Mesenteric fat pad (tissue), 1 donor: ENCODE measurements at places on chromosomes 5 and 9.

DNA sequence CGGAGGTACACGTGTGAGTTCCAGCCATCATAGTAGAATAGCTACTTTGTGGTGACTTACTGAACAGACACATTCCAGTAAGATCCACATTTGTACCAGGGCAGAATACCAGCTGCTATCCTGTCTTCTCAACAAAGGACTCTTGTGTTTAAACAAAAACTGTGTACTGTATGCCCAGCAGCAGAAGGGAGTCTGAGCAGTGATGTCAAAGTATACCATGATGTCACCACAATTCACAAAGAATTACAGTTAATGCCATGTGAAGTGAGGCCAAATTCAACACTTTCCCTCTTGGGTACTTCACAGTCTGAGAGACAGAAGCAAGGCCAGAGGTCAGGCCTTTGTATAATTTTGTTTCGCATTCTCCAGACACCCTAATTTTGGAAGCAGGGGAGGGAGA is 137.0 kb downstream of the ADAMTSL1 start:
- DNase-seq = no peak

GRCh38 chr5:61966997-61967396 is 339.0 kb upstream of the KIF2A start:
- no peak for DNase-seq

GRCh38 chr5:58088941-58089340 is 370.9 kb downstream of the PLK2 start:
- no peak for DNase-seq

- DNase-seq = no peak
Measured at GRCh38 chr5:165224366-165225045, 1719.1 kb downstream of the MAT2B start.

GRCh38 chr9:97673922-97674321 is 23.2 kb downstream of the XPA start:
- no peak for DNase-seq

DNA sequence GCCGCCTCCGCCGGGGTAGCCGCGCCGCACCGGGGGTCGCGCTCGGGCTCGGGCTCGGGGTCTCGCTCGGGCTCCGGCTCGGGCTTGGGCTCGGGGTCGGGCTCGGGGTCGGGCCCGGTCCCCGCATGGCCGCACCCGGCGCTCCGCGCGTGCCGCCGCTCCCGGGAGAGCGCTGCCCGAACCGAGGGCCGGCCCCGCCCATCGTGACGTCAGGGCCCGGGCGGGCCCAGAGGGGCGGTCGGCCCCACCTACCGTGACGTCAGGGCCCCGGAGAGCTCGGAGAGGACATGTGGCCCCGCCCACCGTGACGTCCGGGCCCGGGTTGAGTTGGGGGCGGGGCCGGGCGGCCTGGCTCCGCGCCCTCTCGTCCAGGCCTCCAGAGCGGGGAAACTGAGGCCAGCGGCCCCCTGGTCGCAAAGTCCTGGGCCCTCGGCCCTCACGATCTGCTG is at the start of gene NSMF:
Gene NSMF (minus strand): TSS at position 183 of the 449 bp plus-strand sequence. CDS start 232 bp downstream, outside the sequence.
- DNase-seq = peak; percentile 98

DNA sequence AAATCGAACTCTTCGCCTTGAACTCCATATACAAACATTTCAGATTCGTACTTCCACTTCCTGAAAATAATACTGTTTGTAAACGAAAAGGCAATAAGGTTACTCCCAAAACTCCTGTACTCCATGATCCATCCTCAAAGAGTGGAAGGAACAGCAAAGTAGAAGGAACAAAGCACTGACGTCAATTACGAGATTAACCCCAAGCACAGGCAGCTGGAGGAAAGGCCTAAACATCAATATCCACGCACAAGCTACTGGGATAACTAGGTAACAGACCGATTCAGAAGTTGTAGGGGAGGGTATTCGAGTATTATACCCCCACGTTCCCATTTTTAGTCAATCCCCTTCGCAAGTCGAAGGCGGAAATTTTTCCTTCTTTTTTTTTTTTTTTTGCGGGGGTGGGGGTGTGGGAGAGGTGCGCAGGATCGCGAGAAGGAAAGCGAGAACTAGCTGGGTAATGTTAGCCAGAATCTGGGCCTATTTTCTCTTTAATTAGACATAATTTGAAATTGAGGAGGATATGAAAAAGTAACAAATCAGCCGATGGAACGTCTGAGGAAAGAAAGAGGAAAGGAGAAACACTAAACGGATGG is 909 bp downstream of the AFF4 start:
- no peak for DNase-seq

DNA sequence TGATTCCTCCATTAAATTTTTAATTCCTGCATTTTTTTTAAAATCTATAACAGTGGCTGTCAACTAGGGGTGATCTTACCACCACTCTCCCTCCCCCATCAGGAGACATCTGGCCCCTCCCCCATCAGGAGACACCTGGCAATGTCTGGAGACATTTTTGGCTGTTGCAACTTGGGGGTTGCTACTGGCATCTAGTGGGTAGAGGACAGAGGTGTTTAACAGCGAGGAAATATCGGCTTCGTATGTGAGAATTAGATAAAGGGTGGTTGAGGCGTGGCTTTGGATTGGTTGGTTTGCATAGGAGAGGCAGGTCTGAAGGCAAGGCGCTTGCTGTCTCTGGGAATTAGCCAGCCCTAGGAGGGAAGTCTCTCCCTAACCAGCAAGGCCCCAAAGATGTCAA is 10.5 kb downstream of the CDHR2 start:
- no peak for DNase-seq

GRCh38 chr9:27534658-27535209 is 5.1 kb upstream of the MOB3B start:
- DNase-seq = no peak
